COR-L47 (cell line): ENCODE measurements at places on chromosomes 6 and 20.

DNA sequence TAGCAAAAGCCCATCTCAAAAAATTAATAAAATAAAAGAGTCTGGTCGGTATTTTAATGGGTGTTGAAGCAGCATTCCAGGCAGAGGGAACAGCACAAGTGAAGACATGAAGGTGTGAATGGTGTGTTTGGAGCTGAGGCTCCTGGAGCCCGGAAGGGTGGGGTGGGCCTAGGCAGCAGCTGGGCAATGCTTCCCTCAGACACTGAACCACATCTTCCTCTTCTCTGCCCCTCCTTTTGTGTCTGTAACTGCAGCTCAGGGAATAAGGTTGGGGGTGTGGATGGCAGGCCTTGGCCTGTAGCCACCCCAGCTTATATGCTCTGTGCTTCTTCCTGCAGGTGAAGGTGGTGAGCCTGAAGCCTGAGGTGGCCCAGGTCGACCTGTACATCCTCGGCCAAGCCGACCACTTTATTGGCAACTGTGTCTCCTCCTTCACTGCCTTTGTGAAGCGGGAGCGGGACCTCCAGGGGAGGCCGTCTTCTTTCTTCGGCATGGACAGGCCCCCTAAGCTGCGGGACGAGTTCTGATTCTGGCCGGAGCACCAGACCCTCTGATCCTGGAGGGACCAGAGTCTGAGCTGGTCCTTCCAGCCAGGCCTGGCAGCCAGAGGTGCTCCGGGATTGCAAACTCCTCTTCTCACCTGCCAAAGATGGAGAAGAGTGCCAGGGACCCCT is 26.6 kb downstream of the POFUT1 start:
- DNase-seq: no peak

- no peak for DNase-seq
Observed at GRCh38 chr20:7232796-7233195, 465.3 kb downstream of the BMP2 start.

DNA sequence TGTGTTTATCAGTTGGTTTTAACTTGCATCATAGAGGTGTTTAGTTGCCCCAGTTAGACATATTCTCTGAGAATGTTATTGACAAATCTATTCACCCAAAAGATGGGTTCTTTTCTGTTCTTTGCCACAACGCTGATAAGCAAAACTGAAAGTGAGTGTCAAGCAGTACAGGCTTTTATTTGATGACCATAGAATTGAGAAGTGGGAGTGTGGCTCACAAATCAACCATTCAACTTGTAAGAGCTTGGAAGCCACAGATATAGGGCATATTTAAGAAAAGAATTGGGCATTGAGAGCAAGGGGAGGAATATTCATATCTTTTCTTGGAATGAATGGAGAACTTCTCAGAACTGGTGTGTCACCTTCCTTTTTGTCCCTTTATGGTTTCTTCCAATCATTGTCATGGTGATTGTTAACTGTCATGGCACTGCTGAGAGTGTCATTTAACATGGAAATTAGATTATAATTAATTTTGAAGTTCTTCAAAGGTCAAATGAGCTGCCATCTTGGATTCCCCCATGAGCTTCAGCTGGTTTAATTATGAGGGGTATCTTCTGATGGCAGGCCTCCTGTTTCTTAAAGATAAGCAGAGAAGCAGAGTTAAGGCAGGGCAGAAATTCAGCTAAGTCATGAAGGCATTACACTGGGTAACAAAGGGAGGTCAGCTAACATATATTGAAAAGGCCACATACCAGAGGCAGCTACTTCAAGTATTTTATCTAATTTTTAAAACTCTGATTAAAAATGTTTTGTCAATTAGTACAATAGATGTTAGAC is 254.0 kb upstream of the HTR1E start:
- no peak for DNase-seq

DNA sequence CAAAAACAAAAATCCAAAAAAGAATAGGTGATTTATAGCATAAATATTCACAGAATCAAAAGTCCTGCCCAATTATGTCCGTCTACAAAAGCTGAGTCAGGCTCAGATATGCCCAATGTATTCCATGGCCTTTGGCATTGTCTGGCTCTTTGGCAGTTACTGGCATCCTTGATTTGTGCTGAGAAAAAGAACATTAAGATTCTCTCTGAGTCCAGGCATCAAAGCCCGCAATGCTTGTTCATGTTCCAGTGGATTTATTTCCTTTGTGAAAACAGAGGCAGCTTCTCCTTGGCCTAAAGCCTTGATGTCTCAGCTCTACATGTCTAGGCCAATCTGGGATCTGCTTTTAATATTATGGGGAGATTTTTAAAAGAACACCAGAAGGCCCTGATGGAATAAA is 76.1 kb upstream of the SLC4A11 start:
- DNase-seq: no peak

DNA sequence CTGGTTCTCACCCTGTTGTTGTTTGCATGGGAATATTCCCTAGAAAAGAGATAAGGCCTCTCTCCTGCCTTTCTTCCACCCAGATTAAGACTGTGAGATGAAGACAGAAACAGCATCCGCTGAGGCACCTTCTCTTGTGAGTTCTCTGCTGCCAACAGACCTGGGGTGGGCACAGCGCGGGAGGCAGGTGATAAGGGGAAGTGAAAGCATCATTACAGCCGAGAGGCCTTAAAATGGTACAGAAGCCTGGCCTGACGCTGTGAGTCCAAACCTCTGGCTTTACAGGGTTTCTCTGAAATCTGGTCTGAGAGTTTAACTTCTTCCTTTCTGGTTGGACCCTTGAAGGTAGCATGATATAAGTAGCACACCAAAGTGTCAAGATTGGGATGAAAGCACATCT is 21.0 kb upstream of the IYD start:
- no peak for DNase-seq

GRCh38 chr6:90947184-90948064 is 360.6 kb upstream of the MAP3K7 start:
- no peak for DNase-seq

DNA sequence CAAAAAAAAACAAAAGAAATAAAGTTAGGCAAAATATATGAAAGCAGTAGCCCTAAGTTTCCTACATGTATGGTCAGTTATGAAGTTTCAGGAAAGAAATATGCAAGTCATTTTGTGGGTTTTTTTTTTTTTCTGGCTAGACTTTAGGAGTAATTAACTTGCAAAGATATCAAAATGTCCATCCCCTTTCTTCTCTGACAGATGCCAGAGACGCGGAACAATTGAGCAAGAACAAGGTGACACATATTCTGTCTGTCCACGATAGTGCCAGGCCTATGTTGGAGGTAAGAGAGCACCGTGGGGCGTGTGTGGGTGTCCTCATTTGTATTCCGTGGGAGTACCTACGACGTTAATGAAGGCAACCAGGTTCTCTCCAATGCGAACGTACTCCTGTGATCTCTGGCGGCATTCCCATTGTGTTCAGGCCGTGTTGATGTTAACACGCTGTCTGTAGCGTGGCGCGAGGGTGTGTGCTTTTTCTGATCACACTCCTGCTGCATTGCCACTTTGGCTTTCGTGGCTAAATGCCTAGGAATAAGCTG is 19.5 kb downstream of the DUSP22 start:
- DNase-seq: no peak

DNA sequence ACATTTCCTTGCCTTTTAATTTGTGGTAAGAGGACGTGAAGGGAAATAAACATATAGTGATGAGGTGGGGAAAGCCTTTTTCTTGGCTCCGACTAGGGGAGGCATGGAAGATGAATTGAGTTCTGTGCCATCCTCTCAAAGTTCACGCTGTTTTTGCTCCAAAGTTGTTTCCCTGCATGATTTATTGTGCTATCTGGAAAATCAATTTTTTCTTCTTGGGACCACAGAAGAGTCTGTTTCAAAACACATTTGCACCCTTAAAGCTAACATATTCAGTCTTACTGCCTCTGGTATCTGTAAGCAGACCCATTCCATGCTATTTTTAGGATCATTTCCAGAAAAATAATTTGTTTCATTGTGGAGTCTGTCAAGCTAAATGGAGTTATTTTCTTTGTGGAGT is 57.6 kb upstream of the KCNG1 start:
- no peak for DNase-seq

- DNase-seq: no peak
Observed at GRCh38 chr6:152071318-152071717, 263.8 kb downstream of the ESR1 start.

- no peak for DNase-seq
Observed at GRCh38 chr6:127791779-127792528, 108.9 kb downstream of the THEMIS start.

- DNase-seq: no peak
Observed at GRCh38 chr20:38034108-38034649, 633 bp downstream of the RPRD1B start.

- no peak for DNase-seq
Observed at GRCh38 chr6:143107911-143108761, 47.4 kb downstream of the AIG1 start.

GRCh38 chr6:40925341-40925740 is 113.7 kb downstream of the UNC5CL start:
- no peak for DNase-seq
